ENCODE measurements at places on chromosomes 6 and 20. TPM values are rescaled to one million over a fixed set of nuclear protein-coding genes. Genes with fewer than 3 reads are reported as not detected.

DNA sequence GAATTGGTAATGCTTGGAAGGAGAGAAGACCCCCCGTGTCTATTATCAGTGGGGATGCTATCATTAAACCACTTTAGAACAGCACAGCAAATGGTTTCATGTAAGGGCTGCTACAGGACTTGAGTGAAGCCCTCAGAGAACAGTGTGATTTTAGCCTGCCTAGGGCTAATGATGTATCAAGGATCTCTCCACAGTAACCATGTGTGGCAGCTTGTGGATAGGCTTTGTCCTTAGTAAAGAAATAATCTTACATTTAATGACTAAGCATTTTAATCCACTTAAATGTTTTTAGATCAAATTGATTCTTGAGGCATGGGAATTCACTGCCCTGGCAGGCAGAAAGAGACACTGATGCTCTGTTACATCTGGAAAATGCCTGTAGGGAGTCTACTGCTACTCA, 495.1 kb downstream of the NKAIN2 start:
- DNase-seq = no peak

GRCh38 chr6:157645201-157645795, 177.7 kb upstream of the SNX9 start:
- DNase-seq = no peak

DNA sequence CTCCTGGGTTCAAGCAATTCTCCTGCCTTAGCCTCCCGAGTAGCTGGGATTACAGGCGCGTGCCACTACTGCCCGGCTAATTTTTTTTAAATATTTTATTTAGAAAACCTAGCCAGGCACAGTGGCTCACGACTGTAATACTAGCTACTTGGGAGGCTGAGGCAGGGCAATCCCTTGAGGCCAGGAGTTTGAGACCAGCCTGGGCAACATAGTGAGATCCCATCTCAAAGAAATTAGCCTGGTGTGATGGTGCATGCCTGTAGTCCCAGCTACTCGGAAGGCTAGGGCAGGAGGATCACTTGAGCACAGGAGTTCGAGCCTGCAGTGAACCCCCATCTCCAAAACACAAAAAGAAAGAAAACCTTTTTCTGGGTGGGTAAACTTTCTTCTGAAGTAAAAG, 2.4 kb downstream of the SLC44A4 start:
- DNase-seq = no peak

- no peak for DNase-seq
These were observed 16.9 kb downstream of the ADGRG6 start for GRCh38 chr6:142318714-142319113.

The SLC35D3 gene
- not detected for total RNA-seq
